ENCODE measurements at places on chromosomes 7 and 10.

DNA sequence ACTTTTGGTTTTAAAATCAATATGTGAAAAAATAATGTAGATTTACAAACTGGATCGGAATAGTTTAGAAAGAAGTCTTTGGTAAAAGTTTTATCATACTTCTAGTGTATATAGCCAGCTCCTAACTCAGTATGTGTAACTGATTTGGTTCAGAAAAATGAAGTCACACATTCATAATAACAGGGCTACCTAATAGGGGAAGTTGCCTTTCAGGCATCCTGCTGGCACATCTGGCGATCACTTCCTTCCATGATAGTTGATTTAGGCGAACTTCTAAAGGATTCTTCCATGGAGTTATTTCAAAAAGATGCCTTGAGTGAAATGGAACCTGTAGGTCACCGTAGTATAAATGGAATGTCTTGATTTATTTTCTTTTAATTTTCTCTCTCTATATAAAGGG is 69.1 kb downstream of the SHH start:
- DNase-seq = no peak

GRCh38 chr10:114957122-114957521 is 19.1 kb downstream of the TRUB1 start:
- DNase-seq = no peak

DNA sequence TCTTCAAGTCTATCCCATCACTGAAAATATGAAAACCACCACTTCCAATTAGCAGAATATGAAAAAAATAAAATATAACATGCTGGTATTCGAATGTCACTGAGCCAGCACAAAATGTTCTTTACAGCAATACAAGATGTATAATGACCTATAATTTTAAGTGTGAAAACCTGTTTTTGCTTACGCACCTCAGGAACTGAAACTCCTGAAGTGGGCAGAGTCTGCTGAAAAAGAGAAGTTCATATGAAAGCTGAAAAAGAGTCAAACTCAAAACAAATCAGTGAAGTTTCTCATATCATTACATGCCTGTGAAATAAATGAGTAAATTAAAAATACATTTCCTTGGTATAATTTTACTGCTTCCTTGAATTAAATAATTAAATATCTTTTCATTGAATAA is 272.5 kb downstream of the DGKB start:
- no peak for DNase-seq

- DNase-seq = no peak
Observed at GRCh38 chr7:50092579-50093491, at the start of gene ZPBP. Gene ZPBP, minus strand, starts transcription at chr7:50093246. Its CDS starts 52 bp downstream, at chr7:50093194.

DNA sequence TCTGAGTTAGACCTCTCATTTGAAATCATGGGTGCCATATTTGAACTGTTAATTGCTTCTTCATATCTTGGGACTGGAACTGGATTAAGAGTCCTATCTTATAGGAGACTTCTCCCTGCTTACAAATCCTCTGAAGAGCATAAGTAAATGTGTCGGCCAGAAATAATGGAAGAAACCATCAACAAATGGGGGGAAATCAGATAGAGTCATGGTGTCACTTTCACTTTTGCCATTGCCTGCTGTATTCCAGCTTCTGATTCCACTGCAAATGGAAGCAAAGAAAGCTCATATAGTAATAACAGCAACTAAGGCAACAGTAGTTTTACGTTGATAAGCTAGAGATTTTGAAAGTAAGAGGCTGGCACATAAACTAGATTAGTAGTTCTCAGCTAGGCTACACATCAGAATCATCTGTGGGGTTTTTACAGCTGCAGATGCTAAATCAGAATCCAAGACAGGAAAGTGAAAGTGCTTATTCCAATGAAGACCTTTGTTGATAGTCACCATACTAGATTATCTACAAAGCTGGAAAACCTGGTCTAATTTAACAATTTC is 12.3 kb upstream of the CRPPA start:
- no peak for DNase-seq

- DNase-seq = peak; percentile 23
Observed at GRCh38 chr7:74598558-74598957, 59.0 kb upstream of the GTF2I start.

- no peak for DNase-seq
Observed at GRCh38 chr7:77242554-77242953, 42.9 kb upstream of the FGL2 start.

- DNase-seq = no peak
Observed at GRCh38 chr10:74927701-74928100, 101.3 kb downstream of the KAT6B start.

DNA sequence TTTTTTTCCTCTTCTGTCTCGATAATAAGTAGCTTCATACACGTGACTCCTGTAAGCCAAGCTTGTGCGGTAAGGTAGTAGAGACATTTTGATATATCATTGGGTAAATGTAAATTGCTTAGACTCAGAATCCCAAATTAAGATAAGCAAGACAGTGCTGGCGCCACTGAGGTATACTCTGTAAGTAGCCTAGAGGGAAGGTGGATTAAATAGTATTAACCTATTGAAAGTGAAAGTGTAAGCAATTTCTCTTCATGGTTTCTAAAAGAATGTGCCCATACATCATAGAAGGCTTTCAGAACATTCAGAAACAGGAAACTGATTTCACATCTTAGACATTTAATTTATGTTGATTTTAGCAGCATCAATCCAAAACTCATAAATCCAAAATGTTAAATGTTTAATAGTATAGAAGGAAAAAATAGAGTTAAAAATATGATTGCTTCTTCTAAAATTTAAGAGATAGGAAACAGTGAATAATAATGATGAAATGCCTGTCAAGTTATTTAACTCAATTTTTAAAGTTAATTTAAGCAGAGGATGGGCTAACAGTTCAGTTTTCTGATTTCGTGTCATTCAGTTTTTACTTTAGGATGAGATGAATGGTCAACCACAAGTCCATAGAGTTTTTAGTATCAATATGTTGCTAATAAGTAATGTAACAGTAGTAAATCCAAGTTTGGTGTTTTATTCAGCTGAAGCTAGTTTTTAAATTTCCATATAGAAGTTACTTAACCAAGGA is 36.8 kb downstream of the LRRC72 start:
- no peak for DNase-seq

Data from fibroblast of gingiva (primary cell).